ENCODE measurements at places on chromosomes 1 and 21. TPM values are rescaled to one million over a fixed set of nuclear protein-coding genes. Genes with fewer than 3 reads are reported as not detected.

TFF2 gene
- not detected for total RNA-seq

BACE2 gene
- 72.1 TPM for total RNA-seq

TMCC2 gene
- total RNA-seq = 2.3 TPM

CCDC181 gene
- total RNA-seq = not detected

ZNF683 gene
- not detected for total RNA-seq

COL6A1 gene
- 7,693 TPM for total RNA-seq

HPCAL4 gene
- 0.15 TPM for total RNA-seq

NFASC gene
- total RNA-seq = 19.3 TPM

RPE65 gene
- total RNA-seq = not detected

CACNA1E gene
- total RNA-seq = not detected

FAAH gene
- 0.81 TPM for total RNA-seq

LRRC71 gene
- total RNA-seq = not detected

TAL1 gene
- 0.25 TPM for total RNA-seq

KANK4 gene
- not detected for total RNA-seq

DENND2C gene
- 3.1 TPM for total RNA-seq

AMY1A gene
- not detected for total RNA-seq

CCDC18 gene
- total RNA-seq = 7.0 TPM

Measured in cardiac ventricle fibroblast (primary cell).